ENCODE measurements at places on chromosomes 5 and 9.

DNA sequence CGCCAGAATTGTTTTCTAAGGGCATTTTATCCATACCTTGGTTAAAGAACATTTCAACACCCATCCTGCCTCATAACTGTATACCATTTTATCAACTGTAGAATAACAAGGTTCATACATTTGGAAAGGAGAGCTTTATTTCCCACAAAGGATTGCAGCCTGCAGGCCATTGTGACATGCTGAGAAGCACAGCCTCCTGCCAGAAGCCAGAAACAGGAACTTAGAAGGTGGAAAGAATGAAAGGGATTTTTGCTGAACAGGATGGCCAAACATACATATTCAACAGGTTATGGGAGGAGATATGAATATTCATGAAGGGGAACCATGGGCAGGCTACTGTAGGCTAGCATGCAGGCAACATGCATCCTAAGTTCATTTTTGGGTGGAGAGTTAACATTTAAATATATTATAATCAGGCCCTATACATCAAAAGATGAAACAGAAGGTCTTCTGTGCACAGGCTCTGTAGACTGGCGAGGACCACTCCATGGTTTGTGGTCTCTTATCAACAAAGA, 59.9 kb upstream of the DIRAS2 start:
- no peak for DNase-seq

- DNase-seq, result peak; percentile 74
Observed at GRCh38 chr5:135890867-135891266, 4.8 kb downstream of the IL9 start.

GRCh38 chr5:61974680-61975079, 331.3 kb upstream of the KIF2A start:
- no peak for DNase-seq

DNA sequence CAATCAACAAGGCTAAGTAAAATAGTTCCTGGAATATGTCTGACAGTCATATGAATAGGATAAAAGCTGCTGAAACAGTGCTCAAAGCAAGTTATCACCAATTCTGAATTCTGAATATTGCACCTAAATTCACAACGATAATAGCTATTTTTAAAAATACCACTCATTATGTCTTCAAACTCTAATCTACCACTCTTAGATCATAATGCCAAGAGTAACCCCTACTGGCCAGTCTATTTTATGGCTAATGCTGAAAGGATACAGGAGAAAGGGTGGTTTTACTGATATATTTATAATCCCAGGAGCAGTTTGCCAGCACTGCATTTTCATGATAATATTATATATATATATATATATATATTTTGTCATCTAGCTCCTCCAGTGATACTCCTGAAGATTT, 232.8 kb downstream of the PDE4D start:
- DNase-seq, result no peak

- no peak for DNase-seq
Observed at GRCh38 chr5:158313027-158313732, 454.2 kb upstream of the CLINT1 start.

GRCh38 chr5:1880377-1881025, 2.2 kb downstream of the IRX4 start:
- DNase-seq, result no peak

DNA sequence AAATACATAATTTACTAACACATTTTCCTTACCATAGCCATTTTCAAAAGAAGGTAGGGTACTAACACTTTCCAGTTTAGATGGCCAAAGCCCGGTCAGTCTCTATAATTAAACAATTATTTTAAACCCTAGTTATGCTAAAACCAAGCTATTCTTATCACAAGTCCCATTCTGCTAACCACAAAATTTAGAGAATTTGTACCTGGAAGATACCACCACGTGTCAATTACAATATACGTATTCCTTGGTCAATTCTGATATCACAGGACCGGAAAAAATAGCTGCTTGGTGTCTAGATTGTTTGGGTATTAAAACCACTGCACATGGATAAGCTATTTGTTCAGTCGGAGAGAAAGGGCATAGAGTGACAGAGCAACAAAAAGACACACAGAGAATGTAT, 18.9 kb upstream of the SKP1 start:
- DNase-seq, result no peak

- no peak for DNase-seq
Observed at GRCh38 chr5:66122379-66123034, 21.6 kb upstream of the SREK1 start.

- no peak for DNase-seq
Observed at GRCh38 chr9:69945671-69946141, 97.9 kb upstream of the MAMDC2 start.

GRCh38 chr9:73170185-73170957, 18.7 kb downstream of the ANXA1 start:
- no peak for DNase-seq

DNA sequence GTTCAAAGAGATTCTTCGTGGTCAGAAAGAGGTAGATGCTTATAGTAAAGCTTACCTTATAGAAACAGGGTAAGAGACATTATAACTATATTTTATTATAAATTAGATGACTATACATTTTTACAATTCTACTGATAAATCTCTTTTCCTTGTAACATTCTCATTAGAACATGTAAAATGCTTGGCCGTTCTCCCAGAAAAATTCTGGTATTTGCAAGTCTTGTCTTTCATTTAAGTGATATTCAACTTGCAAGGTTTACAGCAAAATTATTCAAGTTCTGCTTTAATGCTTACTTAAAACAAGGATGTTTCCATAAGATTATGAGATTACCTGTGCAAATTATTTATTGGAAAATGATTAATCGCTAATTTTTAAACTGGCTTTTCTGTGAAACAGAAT, 41.3 kb upstream of the CDH18 start:
- DNase-seq, result no peak

DNA sequence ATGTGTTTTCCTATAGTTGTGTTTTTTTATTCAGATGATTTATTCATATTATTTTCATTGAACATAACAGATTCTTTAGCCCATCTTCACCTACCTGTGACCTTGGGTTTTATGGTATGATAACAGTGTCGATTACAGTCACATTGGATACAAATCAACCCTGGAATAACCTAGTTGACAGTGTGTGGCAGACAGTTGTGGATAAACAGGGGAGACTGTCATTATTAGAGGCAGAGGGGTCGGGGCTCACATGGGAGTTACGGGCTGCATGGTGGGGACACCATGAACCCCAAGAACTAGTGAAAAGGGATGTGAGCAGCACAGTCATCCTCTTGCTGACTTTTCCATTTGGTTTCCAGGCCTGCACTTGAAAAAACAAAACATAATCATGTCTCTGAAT, 29.9 kb upstream of the MAP1B start:
- no peak for DNase-seq

DNA sequence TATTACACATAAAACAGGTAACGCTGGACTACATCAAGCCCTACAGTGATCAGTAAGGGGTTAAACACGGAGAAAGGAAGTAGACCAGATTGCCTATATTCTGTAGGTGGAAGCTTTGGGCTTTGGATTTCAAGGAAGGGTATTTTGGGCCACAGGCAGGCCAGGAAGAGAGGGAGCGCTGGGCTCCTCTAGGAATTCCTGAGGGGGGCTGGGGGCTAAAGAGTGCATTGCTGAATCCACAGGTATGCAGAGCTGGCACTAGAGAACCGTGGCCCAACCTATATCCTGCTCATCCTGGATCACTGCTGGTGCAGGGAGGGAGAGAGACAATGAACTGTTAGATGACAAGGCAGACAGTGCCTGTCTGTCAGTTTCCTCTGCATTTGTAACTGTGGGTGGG, 367.1 kb downstream of the CSNK1G3 start:
- DNase-seq, result no peak

DNA sequence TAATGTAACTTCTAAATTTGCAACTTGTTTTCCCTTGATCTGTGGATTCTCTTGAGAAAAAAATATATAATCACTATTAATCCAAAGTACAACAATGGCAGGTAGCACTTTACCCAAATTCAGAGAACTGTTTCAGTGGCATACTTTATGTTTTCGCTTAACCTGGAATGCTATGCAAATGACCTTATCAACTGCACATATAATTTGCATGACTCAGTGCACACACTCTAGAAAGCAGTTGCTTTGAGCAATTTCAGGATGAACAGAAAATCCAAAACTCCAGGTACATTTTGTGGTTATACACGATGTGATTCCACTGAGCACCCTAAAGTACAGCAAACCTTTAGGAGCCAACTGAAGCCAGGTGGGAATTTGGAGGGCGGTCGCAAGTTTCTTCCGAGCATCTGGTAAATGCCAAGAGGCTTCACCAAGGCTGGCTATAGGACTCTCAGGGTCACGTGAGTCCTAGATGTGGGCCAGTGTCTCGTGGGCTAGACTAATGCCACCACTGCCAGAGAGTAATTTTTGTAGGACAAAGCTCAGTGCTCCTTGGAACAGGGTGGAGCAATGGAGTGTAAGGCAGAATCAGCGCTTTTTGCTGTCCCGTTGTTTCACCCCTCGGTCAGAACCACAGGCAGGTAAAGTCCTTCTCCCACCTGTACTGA, 37.3 kb downstream of the DMGDH start:
- no peak for DNase-seq
